ENCODE measurements at places on chromosomes 7 and 10.

GRCh38 chr7:22671177-22671879 is 55.7 kb upstream of the IL6 start:
- DNase-seq: no peak

DNA sequence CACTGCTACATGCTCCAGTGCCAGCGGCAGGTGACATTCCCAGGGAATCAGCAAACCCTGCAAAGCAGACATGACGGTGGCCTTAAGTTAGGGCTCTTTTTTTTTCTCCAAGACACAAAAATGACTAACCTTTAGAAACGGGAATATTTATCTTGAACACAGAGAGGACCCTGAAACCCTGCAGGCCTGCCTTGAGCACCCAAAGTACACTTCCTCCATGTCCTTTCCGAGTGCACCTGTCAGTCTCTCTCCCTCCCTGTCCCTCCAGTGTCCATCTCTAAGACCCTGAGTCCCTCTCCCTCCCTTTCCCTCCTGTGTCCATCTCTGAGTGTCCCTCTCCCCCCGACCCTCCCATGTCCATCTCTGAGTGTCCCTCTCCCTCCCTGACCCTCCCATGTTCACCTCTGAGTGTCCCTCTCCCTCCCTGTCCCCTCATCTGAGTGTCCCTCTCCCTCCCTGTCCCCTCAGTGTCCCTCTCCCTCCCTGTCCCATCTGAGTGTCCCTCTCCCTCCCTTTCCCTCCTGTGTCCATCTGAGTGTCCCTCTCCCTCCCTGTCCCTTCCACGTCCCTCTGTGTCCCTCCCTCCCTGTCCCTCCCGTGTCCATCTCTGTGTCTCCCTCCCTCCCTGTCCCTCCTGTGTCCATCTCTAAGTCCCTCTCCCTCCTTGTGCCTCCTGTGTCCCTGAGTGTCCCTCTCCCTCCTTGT is 51.2 kb upstream of the CAMK2B start:
- no peak for DNase-seq

DNA sequence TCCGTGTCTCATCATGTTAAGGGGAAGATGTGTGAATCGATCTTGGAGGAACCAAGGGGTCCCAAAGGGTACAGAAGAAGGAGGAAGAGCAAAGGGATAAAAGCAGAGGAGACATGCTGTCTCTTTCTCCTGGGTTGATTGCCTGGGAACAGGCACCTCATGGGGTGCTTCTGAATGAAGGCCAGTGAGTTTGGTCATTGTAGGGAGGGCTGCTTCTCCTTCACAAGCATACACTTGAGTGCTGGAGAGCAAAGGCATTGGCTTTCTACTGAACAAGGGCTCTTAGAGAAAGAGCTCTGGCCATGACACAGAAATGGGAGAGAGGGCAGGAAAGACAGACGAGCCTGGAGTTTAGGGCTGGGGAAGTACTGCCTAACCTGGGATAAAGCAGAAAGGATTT is 146.7 kb upstream of the NPY start:
- no peak for DNase-seq

- no peak for DNase-seq
These were observed 188.4 kb upstream of the CACNA2D1 start for GRCh38 chr7:82631998-82632397.

DNA sequence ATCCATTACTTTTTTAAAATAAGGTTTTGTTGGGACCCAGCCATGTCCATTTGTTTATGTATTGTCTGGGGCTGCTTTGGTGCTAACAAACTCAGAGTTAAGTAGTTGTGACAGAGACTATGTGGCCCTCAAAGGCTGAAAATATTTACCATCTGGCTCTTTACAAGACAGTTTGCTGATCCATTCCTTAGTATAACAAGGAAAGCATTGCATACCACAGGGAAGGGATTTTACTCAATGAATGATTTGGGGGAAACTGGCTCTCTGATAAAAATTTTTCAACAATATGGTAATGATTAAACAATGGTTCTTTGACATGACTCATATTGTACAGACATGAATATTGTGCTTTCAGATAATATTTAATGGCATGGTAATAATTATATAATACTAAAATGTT is 738.1 kb downstream of the KCNMA1 start:
- DNase-seq: no peak

GRCh38 chr10:72709041-72709440 is 17.1 kb downstream of the MCU start:
- DNase-seq: no peak

DNA sequence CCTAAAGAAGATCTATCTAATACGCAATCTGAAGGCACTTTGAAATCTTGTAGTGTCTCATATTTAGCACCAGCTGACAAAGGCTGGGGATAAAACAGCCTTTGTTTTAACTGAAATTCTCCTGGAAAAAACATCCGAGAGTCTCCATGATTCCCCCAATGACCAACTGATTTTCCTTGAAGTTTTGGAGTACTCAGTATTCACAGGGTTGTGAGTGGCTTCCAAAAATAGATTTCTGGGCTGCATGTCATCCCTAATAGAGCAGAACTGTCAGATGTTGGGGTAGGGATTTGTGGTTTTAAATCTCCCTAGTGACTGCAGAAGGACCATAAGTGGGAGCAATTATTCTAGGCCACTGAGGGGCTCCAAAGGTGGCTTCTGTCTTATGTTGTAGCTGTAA is 206.4 kb downstream of the TAX1BP1 start:
- no peak for DNase-seq

DNA sequence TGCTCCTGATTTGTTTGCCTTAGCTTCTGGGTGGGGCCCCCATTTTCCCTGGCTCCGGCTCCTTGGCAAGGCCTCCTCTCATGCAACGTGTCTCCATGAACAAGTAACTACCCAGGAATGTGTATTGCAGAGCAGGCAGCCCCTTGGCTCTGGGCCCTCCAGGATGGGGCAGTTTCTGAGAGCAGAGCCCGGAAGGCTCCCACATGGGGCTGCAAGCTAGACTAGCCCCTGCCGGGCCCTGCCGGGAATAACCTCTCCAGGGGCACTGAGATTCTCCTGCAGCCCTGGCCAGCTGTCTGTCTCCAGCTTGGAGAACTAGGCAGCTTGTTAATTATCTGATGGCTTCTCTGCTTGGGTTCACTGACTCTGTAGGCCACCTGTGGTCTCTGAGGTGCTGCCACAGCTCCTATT is 184.0 kb upstream of the INHBA start:
- DNase-seq: no peak

- no peak for DNase-seq
These were observed 71.4 kb downstream of the ELMO1 start for GRCh38 chr7:37377231-37377630.

DNA sequence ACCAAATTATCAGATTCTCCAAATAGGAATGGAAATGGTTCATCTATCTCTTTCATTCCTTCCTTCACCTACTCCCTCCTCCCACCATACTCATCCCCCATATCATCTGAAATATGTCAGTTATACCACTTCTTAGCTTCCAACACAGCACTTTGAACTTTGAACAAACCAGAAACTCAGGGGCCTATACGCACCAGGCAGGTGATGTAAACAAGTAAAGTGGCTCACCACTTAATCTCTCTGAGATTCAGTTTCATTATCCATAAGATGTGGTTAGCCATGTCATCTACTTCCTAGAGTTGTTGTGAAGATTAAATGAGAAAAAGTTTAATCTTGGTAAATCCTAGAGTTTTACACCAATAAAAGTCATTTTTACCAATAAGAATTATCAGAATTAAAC is 65.9 kb upstream of the LRRN3 start:
- no peak for DNase-seq

DNA sequence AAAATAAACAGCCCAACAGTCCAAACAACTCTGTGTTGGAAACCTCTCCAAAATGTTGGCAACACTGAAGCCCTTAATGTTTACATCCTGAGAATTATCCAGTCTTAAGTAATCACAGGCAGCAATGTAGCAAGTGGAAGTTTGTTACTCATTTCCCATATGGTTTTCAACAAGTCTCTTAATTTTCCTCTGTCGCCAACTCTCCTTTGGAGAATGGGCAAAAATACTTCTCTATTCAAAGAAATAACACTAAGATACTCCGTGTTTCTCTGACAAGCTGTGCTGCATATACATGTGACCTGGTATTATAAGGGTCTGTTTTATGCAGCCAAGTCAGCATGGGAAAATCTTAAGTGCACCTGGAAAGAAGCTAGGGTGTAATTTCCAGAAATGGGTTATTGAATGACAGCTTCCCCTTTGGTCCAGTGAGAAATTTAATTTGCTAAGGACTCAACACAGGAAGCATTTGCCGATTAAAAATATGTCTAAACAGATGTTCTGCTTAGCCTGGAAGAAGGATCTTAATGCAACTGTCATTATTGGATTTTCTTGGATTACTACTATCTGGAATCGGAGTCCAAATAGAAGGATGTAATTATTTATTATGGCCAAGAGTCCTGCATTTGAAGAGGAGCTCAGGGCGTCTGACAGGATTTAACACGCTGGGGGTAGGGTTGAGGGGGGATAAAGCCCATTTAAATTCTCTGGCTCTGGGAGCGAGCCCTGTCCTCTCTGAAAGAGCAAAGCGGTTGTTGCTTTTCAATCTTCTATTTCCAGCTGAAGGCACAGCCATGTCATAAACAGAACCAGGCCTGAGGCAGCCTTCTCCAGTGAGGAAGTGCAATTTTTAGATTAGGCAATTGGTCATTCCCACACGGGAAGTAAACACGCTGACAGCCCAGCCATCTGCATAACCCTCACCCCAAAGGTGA is 73.1 kb downstream of the TLL2 start:
- no peak for DNase-seq

DNA sequence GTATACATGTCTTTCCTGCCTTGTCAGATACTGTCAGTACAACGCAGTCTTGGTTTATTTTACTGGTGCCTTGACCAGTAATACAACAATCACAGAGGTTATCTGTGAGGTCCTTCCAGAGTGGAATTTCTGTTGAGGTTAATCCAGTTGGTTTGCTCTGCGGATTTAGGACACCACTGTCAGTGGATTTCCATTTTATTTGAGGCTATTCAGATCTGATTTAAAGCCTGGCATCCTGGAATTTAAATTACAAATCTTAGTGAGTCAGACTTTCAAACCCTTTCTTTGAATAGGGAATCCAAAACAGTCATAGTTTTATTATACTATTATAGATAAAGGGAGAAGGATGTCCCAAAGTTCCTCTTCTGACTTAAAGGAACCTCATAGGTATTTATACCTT is 40.5 kb downstream of the ANLN start:
- no peak for DNase-seq

DNA sequence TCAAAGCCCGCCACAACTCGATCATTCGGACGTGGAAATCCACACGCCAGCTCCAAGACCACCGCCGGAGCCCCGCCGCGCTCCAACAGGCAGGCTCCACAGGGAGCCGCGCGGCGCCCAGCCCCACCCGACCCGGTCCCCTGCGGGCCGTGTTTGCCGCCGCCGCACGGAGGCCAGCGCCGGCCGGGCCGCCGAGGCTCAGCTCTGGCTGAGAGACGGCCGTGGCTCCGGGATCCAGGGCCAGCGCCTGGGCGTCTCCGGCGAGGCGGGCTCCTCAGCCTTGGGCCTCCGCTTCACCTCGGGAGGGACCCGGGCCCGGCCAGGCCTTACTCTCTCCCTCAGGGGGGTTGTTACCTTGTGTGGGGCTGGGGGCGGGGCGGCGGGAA is 333 bp downstream of the SMNDC1 start:
- DNase-seq: no peak

- DNase-seq: no peak
These were observed 34.5 kb downstream of the SPDYE17 start for GRCh38 chr7:76997381-76998284.

- DNase-seq: no peak
These were observed 120.3 kb downstream of the FOXP2 start for GRCh38 chr7:114534953-114535352.

GRCh38 chr7:36127075-36127740 is 25.8 kb upstream of the EEPD1 start:
- peak; percentile 13 for DNase-seq

GRCh38 chr7:29987811-29988317 is 1.7 kb downstream of the SCRN1 start:
- DNase-seq: no peak

GRCh38 chr10:9081253-9081652 is 1026.8 kb downstream of the GATA3 start:
- DNase-seq: no peak

DNA sequence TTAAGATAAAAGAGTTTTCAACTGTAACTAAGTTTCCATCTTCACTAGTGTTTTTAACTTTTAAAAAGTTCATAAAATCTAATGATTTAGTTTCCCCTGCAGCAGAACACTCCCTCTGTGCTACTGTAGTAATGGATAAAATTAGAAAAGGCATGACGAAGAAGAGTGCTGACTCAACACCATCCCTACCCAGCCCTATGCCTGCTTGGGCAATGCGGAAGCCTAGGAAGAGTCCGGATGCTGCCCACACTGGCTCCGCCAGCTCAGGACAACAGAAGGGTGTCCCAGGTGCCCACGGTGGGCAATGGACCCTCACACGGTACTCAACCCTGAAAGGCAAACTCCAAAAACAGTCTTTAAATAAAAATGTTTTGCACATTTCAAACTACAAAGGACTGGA is 118.2 kb downstream of the LARP4B start:
- no peak for DNase-seq

DNA sequence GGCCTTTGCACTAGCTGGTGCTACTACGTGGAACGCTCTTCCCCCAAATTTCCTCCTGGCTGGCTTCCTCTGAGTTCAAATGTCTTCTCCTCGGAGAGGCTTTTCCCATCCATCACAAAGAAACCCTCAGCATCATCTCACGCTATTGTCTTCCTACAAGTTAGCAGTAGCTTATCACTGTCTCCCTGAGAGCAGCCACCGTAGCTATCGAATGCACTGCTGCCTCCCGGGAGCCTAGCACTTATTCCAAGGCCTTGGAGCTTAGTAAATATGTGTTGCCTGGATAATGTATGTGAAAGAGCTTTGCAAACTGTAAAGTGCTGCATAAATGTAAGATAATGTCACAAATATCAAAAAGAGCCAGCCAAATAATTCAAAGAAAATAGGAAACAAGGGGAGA is 124.4 kb downstream of the KCNMA1 start:
- DNase-seq: no peak

- DNase-seq: no peak
These were observed 20.3 kb downstream of the KLF6 start for GRCh38 chr10:3764626-3765112.

DNA sequence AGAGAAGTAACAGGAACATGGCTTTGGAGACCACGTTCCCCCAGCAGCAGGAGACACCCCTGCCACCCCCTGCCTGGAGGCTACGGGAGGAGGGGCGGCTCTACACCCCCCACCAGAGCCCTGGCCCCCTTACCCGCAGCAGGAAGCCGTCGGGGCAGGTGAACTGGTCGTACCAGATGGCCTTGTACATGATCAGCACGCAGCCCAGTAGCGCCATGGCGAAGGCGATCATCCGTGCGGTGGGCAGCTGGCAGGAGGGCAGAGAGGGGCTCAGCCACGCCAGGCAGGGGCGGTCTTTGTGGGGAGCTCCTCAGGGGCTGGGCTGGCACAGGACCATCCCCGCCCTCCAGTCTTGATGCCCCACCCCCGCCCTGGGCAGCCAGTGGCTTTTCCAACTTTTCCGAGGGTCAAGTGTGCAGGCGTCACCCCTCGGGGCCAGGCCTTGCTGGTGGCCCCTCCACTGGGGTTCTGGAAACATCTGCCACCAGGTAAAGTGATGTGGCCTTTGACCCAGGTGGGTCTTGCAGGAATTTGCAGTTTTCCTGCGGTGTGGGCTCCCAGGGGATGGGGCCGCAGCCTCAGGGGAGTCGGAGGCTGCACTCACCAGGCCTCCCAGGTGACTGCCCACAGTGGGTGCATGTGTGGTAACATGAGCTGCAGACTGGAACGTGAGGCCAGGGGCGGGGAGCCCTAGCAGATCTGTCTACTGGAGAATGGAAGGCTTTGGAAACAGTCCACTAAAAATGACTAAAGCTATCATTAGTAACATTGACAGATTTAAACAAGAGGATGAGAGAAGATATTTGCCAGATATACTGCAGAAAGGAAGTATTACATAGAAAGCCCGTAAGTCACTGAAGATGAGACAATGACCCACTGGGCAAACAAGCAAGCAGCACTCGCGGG is 9.7 kb downstream of the CALY start:
- no peak for DNase-seq
